ENCODE measurements at places on chromosomes 12 and 14.

- no peak for DNase-seq
Measured at GRCh38 chr14:23430016-23430722, 5.3 kb downstream of the MYH7 start.

- no peak for DNase-seq
Measured at GRCh38 chr14:24232645-24233537, at the start of gene GMPR2. Gene GMPR2 (plus strand): TSS chr14:24232929. CDS start chr14:24233254, 325 bp downstream.

DNA sequence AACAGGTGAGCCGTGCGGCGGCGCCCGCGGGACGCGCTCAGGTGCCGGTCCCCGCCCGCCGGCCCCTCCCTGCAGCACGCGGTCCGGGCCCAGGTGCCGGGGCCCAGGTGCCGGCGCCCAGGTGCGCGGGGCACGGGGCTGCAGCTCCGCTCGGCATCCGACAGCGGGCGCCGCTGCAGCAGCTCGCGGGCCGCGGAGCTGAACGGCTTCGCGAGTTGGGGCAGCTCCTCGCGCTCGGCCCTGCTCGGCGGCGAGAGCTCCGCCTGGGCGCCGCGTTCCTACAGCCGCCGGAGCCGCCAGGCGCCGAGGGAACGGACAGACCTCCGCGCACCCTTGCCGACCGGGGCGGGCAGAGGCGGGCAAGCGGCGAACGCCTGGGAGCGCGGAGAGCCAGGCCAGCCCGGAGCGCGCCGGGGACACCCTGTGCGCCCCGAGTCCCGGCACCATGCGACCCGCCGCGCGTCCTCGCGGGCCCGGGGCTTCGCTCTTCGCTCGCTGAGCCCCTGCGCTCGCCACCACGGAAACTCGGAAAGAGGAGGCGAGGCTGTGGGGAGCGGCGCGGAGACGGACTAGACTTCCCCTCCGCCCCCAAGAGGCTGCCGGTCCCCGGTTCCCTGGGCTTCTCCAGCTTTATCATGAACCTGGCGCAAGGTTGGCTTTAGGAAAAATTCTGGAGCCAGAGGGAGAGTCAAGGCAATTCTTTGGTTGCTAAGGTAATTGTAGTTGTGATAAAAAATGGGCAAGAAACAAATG, at the start of gene RGS6:
TSS of gene RGS6 (plus strand) at position 201 of the 753 bp plus-strand sequence.
- DNase-seq: no peak

GRCh38 chr12:4228122-4228580, 45.4 kb upstream of the CCND2 start:
- no peak for DNase-seq

GRCh38 chr12:96383991-96384390, 16.2 kb downstream of the CDK17 start:
- no peak for DNase-seq

GRCh38 chr14:88210426-88210825, 112.6 kb downstream of the KCNK10 start:
- DNase-seq: no peak

DNA sequence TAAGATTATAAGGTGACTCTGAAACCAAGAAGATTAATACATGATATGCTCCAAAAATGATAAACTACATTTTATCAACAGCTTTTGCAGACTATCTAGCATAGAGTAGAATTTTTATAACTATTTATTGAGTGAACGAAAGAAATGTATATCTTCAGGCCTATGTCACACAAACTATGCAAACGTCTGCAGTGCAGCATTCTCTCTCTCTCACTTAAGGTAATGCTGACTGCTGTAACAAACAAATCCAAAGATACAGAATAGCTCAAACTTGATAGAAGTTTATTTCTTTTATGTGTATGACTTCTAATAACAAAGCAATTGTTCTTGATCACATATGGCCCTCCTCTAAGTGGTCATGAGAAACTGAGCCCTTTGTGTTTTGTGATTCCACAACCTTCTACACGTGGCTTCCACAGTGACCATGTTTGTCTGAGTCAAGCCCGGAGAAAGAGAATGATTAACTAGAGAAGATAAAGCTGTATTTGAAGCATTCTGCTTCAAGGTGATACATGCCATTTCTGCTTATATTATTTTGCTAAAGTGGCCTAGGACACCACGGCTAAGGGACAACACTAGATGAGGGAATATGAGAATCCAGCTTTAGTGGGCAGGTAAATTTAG, 1352.7 kb upstream of the TMEM132C start:
- DNase-seq: no peak

DNA sequence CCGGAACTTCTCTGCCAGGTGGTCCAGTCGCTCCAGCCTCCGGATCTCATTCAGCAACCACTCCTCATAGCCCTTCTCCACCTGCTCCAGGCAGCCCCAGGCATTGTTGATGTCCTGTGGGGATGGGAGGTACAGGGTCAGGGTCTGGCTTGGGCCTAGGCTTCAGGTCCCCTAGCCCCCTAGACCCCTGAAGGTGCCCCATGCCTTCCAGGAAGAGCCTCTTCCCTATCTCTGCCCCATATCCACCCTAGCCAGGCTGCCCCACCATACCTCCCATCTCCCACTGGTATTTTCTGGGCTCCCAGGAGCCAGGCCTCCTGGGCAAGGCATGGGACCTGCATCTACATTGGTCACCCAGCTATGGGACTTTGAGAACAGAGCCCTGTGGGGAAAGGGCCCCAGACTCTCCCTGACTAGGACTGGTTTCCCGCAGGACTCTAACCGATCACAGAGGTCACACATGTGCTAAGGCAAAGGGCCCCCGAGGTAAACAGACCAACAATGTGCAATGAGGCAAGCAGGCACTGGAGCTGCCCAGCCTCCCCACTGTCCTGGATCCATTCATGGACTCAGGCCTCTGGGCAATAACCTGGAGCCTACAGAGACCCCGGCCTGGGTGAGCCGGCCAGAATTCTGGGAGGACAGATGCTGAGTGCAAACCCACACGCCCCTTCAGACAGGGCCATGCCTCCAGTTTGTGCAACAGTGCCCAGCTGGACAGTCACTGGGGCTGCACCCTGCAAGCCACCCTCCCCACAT, 88.8 kb downstream of the ACTN1 start:
- no peak for DNase-seq

GRCh38 chr14:90837355-90837754, 21.1 kb upstream of the TTC7B start:
- no peak for DNase-seq

DNA sequence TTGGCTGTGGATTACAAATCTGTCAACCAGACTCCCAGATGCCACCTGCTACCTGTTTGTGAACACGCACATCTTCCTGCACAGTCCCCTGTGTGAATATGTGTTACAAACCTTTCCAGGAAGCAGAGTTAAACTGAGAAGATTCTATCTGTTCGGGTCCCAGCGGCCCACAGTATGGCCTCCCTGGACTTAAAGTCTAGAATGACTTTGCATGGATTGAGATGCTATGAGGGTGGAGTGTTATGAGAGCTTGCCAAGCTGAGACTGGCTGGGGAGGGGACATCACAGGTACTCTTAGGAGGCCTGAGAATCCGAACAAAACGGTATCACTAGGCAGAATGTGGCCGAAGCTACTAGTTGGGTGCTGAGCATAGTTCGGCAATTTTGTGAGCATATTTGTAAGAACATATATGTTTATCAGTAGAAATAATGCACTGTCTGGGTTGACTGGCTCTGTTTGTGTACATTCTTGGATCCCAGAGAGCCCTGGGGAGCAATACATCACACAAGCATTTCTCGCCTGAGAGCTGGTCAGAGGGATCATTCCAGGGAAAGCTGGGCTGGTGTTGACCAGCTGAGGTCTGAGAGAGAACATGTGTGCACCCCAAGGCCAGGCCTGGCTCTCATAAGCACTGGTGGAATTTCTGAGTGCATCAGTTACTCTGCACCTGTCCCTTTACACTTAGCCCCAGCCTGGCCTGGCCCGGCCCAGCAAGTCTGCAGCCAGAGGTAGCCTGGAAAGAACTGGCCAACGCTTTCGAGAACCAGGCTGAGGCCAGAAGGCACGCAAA, 29.8 kb upstream of the LTBP2 start:
- no peak for DNase-seq

GRCh38 chr12:130016986-130017385, 113.2 kb upstream of the TMEM132D start:
- DNase-seq: no peak

DNA sequence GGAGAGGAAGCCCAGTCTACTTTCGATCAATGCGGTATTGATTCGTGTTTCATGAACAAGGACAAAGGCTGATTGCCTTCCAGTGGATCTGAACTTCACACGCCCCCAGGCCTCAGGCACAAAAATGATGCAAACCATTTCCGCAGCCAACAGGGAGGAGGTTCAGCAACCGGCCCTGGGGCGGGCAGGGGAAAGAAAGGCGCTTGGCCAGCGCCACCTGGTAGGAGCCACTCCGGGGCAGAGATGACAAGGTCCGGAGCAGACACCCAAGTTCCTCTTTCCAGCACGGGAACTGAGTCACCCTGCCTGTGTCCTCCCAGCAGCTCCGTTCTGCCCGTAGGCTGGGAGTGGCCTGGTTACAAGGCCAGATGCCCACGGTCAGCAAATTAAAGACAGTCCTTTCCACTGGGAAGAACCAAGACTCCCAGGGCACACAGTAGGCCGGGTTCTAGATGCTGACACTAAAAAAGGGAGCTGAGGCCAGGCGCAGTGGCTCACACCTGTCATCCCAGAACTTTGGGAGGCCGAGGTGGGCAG, 136.3 kb downstream of the SCARB1 start:
- DNase-seq: peak; percentile 26

- DNase-seq: no peak
Measured at GRCh38 chr12:2211119-2211518, 158.3 kb downstream of the CACNA1C start.

DNA sequence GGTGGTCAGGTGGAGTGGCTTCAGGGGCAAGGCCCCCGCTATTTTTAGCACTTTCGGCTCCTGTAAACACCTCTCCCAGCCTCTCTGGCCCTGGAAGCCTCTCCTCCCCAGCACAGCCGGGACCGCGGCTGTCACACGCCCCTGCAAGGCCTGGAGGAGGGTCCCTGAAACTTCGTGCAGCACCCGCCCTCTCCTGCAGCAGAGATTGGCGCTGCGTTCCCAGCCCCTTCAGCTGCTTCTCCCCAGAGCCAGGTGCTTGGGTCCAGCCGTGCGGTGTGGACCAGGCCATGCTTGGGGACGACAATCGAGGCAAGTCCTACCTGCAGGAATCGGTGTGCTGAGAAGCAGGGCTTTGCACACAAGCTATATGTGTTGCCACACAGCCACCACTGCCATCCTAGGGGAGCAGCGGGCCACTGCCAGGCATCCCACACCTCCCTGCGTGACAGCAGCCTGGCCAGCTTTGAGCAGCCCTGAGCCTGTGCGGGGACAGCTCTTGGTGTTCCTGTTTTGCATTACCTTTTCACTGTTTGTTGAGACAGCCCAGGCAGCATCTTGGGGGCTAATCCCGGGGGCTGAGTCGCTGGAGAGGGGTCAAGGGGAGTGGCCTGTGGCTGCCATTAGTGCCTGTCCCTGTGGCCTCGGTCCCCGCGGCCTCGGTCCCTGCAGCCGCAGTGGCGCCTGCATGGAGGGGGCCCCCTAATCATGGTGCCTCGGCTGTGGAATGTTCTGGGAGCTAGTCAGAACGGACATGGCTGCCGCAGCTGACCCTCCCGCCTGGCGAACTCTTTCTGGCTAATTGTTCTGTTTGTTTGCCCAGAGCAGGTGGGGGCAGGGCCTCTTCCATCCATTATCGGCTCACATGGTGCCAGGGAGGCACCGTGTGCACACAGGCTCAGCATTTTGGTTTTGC, 27.6 kb upstream of the TRAF3 start:
- no peak for DNase-seq

- no peak for DNase-seq
Measured at GRCh38 chr14:80313806-80314205, 102.5 kb upstream of the DIO2 start.

GRCh38 chr12:95601091-95601961, 50.0 kb upstream of the USP44 start:
- no peak for DNase-seq

- no peak for DNase-seq
Measured at GRCh38 chr12:117844114-117844830, 124.5 kb downstream of the KSR2 start.

GRCh38 chr14:104138098-104138717, at the start of gene KIF26A:
Gene KIF26A (plus strand): TSS chr14:104138587. CDS start chr14:104138723, 136 bp downstream.
- no peak for DNase-seq

GRCh38 chr12:2297004-2297403, 244.2 kb downstream of the CACNA1C start:
- DNase-seq: no peak

- DNase-seq: no peak
Measured at GRCh38 chr12:67446716-67447115, 177.6 kb downstream of the CAND1 start.

DNA sequence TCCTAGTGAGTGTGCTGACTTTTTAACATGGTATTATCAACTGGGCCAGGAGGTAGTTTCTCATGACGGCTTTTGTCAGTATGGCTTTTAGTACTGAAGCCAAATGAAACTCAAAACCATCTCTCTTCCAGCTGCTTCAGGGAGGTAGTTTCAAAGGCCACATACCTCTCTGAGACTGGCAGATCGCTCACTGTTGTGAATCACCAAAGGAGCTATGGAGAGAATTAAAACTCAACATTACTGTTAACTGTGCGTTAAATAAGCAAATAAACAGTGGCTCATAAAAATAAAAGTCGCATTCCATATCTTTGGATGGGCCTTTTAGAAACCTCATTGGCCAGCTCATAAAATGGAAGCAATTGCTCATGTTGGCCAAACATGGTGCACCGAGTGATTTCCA, 141.1 kb downstream of the HMGA2 start:
- DNase-seq: no peak

DNA sequence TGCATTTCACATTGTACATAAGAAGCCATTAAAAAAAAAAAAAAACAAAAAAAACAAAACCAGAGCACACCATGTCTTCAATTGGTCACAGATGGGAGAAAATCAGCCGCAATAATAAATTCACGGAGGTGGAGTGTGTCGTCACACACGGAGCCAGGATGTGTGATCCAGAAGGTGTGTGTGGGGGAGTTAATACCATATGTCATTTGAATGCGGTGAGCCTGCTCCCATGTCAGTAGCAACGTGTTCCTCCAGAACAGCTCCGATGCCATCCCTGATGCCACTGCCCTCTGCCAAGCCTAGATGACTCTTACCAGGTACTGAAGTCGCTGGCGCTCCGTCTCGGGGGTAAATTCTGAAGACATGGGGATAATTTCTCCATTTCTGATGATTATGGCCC, 197.8 kb downstream of the PPM1H start:
- no peak for DNase-seq

- DNase-seq: no peak
Measured at GRCh38 chr14:64628940-64629408, 75.2 kb upstream of the PLEKHG3 start.

DNA sequence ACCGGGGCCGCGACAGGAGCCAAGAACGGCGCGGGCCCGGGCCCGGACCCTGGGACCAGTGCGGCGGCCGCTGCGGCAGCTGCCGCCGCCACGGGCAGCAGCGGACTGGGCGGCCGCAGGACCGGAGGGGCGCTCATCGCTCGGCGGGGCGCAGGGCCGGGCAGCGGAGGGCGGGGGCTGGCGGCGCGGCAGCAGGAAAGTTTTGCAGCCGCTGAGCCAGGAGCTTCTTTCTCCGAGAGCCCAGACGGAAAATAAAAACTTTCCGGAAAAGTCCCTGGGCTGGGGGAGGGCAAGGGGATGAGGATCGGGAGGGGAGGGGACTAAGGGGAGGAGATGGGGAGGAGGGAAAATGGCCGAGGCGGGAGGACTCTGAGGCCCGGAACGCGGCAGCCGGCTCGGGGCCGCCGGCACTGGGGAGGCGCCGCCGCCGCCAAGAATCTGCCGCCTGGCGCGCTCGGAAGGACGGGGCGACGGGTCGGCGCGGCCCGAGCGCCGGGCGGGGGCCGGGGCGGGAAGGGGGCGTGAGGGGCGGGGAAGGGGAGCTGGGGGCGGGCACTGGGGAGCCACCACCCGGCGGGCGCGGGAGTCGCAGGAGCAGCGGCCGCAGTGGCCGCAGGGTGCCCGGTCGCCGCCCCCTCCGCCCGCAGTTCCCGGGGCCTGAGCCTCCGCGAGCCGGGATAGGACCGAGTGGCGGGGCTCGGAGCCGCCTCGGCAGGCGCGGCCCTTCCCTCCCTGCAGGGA, at the start of gene PRKD1:
TSS of gene PRKD1 (minus strand) at position 472 of the 741 bp plus-strand sequence.
- DNase-seq: no peak
